ENCODE measurements at places on chromosomes 5 and 9.

DNA sequence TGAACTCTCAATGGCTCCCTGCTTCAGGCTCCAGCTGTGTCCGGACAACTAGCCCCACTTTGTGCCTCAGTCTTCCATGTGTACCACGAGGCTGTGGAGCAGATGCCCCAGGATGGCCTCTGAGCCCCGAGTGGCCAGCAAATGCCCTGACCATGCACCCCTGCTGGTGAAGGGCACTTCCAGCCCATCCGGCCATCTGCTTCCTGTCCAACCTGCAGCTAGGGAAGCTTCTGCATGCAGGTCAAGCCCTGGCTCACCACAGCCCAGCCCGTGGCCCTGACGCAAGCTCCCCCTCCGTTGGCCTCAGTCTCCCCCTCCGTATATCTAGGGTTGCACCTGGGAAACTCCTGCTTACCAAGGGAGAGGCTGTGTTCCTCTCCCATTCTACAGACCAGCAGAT, 4.8 kb downstream of the NINJ1 start:
- no peak for DNase-seq

- DNase-seq = no peak
Measured at GRCh38 chr5:159774476-159775031, 141.7 kb upstream of the ADRA1B start.

DNA sequence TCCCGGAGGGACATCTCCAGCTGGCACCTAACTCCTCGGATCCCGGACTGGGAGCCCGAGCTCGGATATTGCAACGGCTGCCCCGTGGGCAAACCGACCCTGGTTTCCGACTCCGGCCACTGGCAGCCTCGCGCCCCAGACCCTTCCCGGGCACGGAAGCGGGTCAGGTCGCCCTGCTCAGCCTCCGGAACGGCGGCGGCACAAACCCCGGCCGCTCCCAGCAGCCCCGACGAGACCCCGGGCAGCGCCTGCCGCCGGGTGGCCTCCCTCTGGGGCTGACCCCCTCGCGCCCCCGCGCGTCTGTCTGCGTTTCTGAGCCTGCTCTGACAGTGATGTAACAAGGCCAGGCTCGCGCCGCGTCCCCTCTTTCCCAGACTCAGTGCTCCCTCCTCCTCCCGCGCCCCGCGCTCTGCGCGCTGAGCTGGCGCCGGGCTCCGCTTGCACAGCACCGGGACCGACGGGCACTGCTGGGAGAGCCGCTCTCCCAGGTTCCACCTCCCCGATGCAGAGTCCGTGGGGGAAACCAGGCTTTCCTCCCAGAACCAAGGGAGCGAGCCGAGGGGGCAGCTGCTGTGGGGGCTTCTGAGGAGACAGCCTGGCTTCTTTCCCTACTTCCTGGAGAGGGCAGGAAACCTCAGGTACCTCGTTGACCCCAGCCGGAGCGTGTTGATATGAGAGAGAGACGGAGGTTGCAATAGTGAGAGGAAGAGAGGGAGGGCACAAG, at the start of gene TMEM215:
Gene TMEM215 (plus strand): TSS at position 373 of the 724 bp plus-strand sequence. CDS start 644 bp downstream, outside the sequence.
- no peak for DNase-seq

DNA sequence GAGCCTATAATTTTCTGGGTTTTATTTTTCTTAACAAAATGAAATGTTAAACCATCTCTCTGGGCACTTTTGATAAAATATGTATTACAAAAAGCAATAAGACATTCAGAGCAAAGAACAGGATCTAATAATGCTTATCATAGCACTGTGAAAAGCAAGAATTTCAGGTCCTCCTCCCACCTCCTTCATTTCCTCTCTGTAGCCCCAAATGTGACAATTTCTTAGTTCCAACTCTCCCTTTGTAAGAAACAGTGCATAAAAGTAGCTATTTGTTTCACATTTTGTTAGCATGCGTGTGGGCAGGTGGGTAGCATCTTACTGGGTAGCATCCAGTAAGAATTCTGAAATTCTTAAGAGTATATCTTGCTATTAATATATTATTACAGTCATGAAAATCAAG, 130.9 kb upstream of the RASA1 start:
- DNase-seq = no peak

GRCh38 chr9:23611869-23612268, 214.2 kb downstream of the ELAVL2 start:
- DNase-seq = no peak

GRCh38 chr5:98768960-98769209, 4.6 kb upstream of the RGMB start:
- DNase-seq = no peak

DNA sequence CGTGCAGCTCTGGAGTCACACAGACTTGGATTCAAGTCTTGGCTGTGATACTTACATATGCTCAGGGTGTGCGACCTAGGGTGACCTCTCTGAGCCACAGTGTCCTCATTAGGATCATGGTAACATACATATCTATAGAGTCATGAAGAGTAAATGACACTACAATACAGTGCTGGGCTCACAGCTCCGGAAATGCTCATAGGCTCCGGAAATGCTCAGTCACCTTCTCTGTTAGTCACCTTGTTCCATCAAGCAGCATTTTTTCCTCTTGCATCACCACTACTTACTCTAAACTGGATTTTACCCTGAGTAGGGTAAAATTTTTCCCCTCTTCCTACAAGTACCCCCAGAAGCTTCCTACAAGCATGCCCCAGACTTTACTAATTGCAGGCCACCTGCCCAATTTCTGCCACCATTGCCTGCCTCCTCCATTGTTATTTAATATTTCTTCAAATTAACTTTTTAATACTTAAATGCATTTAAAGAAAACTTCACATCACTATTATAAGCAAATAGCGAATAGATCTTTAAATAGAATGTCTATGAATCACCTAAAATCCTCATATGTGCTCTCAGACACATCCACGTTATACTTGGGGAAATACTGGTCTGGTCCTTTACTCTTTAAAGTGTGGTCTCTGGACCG, 147.6 kb upstream of the SPRY4 start:
- DNase-seq = no peak
